ENCODE measurements at places on chromosomes 13 and 19. TPM values are rescaled to one million over a fixed set of nuclear protein-coding genes. Genes with fewer than 3 reads are reported as not detected.

The TNFSF9 gene
- 4.7 TPM for total RNA-seq

- peaks cover 33% of the 10 kb centered on the region for H3K4me1 ChIP-seq
- DNase-seq, result peak; percentile 82
- peak overlapping the region; percentile 65 for H3K27ac ChIP-seq
- no peaks in the 10 kb centered on the region for H3K27me3 ChIP-seq
- H3K4me3 ChIP-seq, result no peak overlapping the region
Measured at GRCh38 chr19:14505488-14506239, 9.7 kb upstream of the GIPC1 start.

DNA sequence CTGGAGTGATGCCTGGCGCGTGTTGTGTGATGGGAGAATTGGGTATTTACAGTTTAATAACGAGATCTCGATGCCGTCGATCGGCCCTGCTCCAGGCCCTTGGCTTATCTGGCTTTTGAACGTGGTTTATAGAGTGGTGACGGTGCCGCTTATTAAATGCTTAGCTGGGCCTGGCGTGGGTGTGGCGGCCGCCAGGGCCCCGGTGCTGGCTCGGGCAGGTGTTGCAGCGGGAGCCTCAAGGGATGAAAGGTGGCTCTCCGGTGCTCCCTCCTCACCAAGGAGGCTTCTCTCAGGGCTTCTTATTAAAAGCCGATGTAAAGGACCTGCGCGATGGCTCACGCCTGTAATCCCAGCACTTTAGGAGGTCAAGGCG lies 173.8 kb downstream of the KDM4B start:
- no peak overlapping the region for H3K4me3 ChIP-seq
- DNase-seq, result no peak
- H3K27me3 ChIP-seq, result peaks cover 2% of the 10 kb centered on the region
- no peak overlapping the region for H3K27ac ChIP-seq

DNA sequence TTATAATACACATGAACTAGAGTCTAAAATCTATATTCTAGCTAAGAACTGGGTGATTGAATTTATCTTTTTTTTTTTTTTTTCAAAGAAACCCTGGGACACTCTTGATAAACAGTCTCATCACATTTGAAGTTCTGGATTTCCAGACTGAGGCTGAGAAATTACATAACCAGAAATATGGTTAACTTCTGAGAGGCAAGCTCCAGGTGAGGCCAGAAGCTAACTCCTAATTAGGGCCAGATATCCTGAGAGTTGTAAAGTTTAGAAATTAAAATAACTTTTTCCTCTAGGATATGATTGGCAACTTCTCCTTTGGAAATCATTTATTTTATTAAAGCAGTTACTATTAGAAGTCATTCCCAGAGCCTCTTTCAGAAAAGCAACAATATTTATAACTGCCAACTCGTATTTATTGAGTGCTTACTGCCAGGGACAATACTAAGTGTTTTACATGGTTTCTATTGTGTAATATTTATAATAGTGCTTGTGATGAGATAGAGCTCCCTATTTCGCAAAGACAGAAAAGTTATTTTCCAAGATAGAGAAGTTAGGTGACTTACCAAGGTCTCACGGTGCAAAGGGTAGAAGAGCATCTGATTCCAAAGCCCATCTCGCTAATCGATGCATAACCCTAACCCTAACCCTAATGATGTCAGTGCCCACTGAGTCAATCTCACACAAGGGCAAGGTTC lies 187.7 kb downstream of the DCT start:
- no peaks in the 10 kb centered on the region for H3K36me3 ChIP-seq
- H3K27ac ChIP-seq, result no peak overlapping the region
- no peaks in the 10 kb centered on the region for H3K4me1 ChIP-seq
- DNase-seq, result no peak
- H3K27me3 ChIP-seq, result no peaks in the 10 kb centered on the region

- no peaks in the 10 kb centered on the region for H3K4me1 ChIP-seq
- H3K4me3 ChIP-seq, result no peak overlapping the region
- no peak overlapping the region for H3K27ac ChIP-seq
Measured at GRCh38 chr13:45820106-45820838, 31.3 kb downstream of the SIAH3 start.

The GZMM gene
- 46.9 TPM for total RNA-seq

The ZNF208 gene
- 0.99 TPM for total RNA-seq

DNA sequence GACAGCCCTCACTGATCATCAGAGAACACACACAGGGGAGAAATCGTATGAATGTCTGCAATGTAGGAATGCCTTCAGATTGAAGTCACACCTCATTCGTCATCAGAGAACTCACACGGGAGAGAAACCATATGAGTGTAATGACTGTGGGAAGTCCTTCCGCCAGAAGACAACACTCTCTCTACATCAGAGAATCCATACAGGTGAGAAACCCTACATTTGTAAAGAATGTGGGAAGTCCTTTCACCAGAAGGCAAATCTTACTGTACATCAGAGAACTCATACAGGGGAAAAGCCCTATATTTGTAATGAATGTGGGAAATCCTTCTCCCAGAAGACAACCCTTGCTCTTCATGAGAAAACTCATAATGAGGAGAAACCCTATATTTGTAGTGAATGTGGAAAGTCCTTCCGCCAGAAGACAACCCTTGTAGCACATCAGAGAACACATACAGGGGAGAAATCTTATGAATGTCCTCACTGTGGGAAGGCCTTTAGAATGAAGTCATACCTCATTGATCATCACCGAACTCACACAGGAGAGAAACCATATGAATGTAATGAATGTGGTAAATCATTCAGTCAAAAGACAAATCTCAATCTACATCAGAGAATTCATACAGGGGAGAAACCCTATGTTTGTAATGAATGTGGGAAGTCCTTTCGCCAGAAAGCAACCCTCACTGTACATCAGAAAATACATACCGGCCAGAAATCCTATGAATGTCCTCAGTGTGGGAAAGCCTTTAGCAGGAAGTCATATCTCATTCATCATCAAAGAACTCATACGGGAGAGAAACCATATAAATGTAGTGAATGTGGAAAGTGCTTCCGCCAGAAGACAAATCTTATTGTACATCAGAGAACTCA lies 32.5 kb downstream of the ZNF567 start:
- no peak overlapping the region for H3K27ac ChIP-seq
- H3K4me3 ChIP-seq, result no peak overlapping the region
- no peaks in the 10 kb centered on the region for H3K27me3 ChIP-seq
- H3K36me3 ChIP-seq, result peaks cover 66% of the 10 kb centered on the region

GRCh38 chr13:64477146-64477545 lies 2753.0 kb downstream of the PCDH9 start:
- H3K27me3 ChIP-seq, result no peaks in the 10 kb centered on the region
- no peaks in the 10 kb centered on the region for H3K4me1 ChIP-seq
- H3K27ac ChIP-seq, result no peak overlapping the region
- no peak for DNase-seq
- no peak overlapping the region for H3K4me3 ChIP-seq
- H3K36me3 ChIP-seq, result no peaks in the 10 kb centered on the region

The ZNF793 gene
- total RNA-seq, result 6.1 TPM

GRCh38 chr19:48617146-48617937 lies 1.6 kb downstream of the RPL18 start:
- no peak for DNase-seq
- no peaks in the 10 kb centered on the region for H3K27me3 ChIP-seq
- peak overlapping the region; percentile 99 for H3K27ac ChIP-seq
- H3K4me3 ChIP-seq, result peak overlapping the region; percentile 98
- peaks cover 41% of the 10 kb centered on the region for H3K4me1 ChIP-seq

GRCh38 chr13:83796364-83796763 lies 85.9 kb downstream of the SLITRK1 start:
- H3K36me3 ChIP-seq, result no peaks in the 10 kb centered on the region
- no peak overlapping the region for H3K27ac ChIP-seq
- H3K27me3 ChIP-seq, result no peaks in the 10 kb centered on the region
- H3K4me3 ChIP-seq, result no peak overlapping the region

DNA sequence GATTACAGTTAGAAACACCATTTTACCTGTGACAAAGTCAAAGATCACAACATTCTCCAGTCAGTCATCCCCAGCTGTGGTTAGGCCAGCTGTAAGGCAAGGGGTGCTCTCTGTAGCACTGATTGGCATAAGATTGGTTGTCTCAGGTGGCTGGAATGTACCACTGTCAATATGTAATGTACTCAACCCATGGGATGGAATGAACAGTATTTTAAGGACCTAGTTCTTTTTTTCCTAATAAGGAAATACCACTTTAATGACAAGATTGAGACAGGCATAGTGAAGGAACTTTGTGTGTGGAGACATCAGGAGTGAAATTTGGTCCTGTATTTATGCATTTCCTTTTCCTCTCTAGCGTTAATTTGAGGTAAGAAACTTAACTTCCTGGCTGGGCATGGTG lies 310.7 kb downstream of the ITGBL1 start:
- no peaks in the 10 kb centered on the region for H3K4me1 ChIP-seq
- no peak for DNase-seq
- no peak overlapping the region for H3K27ac ChIP-seq
- peaks cover 24% of the 10 kb centered on the region for H3K27me3 ChIP-seq

- peaks cover 45% of the 10 kb centered on the region for H3K36me3 ChIP-seq
- DNase-seq, result no peak
- H3K4me1 ChIP-seq, result no peaks in the 10 kb centered on the region
- no peaks in the 10 kb centered on the region for H3K27me3 ChIP-seq
- no peak overlapping the region for H3K27ac ChIP-seq
- H3K4me3 ChIP-seq, result no peak overlapping the region
Measured at GRCh38 chr13:102658660-102659059, 36.2 kb downstream of the METTL21C start.

The BTBD2 gene
- 37.4 TPM for total RNA-seq

The CGB3 gene
- total RNA-seq, result not detected

The FAM124A gene
- total RNA-seq, result 0.09 TPM

DNA sequence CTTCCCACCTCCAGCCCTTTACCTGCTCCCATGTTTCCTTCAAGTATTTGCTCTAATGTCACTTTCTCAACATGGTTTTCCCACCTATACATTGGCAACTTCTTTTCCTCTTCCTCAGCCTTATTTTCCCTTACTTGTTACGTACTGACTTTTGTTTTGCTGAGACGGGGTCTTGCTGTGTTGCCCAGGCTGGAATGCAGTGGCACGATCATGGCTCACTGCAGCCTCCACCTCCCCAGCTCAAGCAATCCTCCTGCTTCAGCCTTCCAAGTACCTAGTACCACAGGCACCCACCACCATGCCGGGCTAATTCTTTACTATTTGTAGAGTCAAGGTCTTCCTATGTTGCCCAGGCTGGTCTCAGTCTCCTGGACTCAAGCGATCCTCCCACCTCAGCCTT lies 5.0 kb downstream of the PRODH2 start:
- H3K4me3 ChIP-seq, result no peak overlapping the region
- H3K36me3 ChIP-seq, result no peaks in the 10 kb centered on the region
- H3K27ac ChIP-seq, result no peak overlapping the region
- H3K4me1 ChIP-seq, result peaks cover 9% of the 10 kb centered on the region

DNA sequence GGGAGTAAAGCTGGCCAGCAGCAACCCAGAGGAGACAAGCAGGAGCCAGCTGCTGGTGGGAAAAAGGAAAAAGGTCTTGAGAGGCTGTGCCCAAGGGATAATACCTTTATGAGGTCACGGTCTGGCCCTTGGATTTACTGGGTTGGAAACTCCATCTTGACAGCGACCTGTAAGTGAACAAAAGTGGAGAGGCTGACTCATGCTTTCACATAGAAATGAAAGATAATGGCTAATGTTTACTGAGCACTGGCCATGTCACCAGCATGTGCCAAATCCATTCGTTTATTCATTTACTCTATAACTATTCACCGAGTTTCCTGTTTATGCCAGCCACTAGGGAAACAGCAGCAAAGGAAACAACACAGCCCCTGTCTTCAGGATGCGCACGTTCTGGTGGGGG lies 4.7 kb downstream of the VRK3 start:
- DNase-seq, result no peak
- no peak overlapping the region for H3K27ac ChIP-seq

GRCh38 chr13:44814161-44814560 lies 175.1 kb downstream of the NUFIP1 start:
- DNase-seq, result no peak
- no peak overlapping the region for H3K27ac ChIP-seq
- H3K27me3 ChIP-seq, result peaks cover 41% of the 10 kb centered on the region
- no peak overlapping the region for H3K4me3 ChIP-seq

DNA sequence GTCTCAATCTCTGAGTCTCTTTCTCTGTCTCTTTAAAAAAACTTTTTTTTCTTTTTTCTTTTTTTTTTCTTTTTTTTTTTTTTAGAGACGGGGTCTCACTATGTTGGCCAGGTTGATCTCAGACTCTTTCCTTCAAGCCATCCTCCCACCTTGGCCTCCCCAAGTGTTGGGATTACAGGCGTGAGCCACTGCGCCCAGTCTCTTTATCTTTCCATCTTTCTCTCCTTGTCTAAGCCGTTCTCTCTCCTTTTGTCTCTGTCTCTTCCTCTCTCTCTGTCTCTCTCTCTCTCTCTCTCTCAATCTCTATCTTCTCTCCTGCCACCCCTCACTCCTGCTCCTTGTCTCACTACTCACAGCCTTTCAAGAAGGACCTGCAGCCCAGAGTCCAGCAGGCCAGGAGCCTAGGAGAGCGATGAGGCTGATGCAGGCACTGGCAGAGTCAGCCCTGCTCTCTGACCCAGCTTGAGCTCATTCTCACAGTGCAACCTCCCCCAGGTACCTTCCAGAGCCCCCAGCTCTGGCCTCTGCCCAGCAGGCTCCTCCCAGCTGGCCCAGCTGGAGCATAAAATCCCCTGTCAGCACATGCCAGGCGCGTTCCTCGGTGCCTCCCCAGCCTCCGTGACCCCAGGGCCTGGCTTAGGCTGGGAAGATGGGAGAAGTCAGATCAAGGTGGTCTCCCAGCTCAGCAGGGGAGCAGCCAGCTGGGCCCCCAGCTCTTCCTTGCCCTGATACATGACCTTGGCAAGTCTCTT lies at the start of gene NPHS1:
Gene NPHS1 (minus strand): TSS at position 476 of the 752 bp plus-strand sequence. CDS start 667 bp downstream, outside the sequence.
- H3K4me3 ChIP-seq, result no peak within 1 kb of the TSS
- DNase-seq, result no peak
- H3K27me3 ChIP-seq, result peaks cover 42% of the 10 kb centered on the region
- no peaks in the 10 kb centered on the region for H3K4me1 ChIP-seq

DNA sequence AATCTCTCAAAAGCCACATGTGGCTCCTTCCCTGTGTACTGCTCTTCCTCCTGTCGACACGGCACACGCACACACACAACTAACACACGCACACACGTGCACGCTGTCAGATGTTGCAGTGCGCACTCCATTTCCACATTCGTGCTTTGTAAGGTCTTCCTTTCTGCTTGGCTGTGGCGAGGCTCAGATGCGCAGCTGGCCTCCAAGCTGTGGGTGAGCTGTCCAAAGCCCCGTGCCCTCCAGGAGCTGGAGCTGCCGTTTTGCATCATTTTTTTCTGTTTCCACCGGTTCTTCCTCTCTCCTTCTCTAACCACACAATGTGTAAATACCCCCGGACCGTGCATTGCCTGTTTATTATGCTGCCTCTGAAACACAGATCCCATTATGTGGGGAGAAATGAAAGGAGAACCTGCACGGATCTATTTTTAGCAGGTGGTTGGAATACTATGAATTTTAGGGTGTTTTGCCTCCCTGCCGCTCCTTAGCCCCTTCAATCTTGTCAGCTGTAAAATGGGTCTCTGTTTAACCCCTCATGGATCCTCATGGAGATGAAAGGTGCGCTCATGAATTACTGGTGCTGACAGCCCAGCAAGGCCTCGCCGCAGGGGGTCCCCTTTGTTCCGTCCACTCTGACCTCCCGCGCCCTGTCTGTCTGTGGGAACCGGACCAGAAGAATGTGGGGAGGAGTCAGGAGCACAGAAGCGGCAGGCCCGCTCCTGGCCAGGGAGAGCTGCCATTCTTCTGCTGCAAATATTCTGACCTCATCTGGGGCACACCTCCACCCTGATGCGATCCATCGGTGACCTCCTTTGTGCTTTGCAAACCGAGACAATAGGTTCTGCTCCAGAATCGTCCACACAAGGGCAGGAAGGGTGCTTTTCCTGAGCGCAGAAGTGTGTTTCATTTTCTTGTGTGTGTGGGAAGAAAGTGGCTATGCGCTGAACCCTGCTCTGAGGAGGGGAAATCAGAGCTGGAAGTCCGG lies 137.7 kb downstream of the SOX1 start:
- H3K4me1 ChIP-seq, result peaks cover 12% of the 10 kb centered on the region
- DNase-seq, result no peak
- no peak overlapping the region for H3K27ac ChIP-seq
- peaks cover 38% of the 10 kb centered on the region for H3K27me3 ChIP-seq
- H3K36me3 ChIP-seq, result no peaks in the 10 kb centered on the region
- peak overlapping the region; percentile 9 for H3K4me3 ChIP-seq
